Hematopoietic multipotent progenitor cell treated with erythropoietin and hydrocortisone succinate and interleukin-3 and kit ligand, for 4 days (in vitro differentiated cells): ENCODE measurements at places on chromosomes 5 and 9.

GRCh38 chr5:81718300-81718699 lies 32.6 kb downstream of the SSBP2 start:
- peak; percentile 66 for DNase-seq

GRCh38 chr5:171595801-171596231 lies 176.4 kb downstream of the FGF18 start:
- DNase-seq: peak; percentile 64

DNA sequence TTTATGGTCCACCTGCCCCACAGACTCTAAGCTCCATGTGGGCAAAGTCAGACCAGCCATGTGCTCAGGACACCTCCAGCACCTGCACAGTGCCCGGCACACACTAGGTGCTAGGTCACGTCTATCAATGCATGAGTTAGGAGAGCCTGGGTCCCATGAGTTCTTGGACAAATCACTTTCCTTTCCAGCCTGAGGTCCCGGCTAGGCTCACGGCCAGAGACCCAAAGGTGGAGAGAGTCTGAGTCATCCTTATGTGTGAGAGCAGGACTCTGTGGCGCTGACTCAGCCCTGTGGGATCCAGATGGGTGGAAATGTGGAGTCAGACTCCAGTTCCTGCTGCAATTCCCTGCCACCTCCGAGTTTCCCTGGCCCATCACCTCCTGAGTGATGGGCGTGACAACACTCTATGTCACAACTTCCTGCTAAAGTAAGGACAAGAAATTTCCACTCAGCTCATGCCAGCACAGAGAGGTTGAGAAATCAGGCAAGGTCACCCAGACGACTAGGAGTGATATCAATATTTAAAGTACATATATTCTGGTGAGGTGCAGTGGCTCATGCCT lies 2.5 kb upstream of the ST6GALNAC4 start:
- no peak for DNase-seq

- DNase-seq: peak; percentile 74
These were observed 30.5 kb upstream of the DAB2IP start for GRCh38 chr9:121620777-121621449.

GRCh38 chr9:132942541-132943182 lies 1.8 kb downstream of the TSC1 start:
- DNase-seq: no peak

- no peak for DNase-seq
These were observed 215.7 kb downstream of the ARL15 start for GRCh38 chr5:54094706-54095105.

DNA sequence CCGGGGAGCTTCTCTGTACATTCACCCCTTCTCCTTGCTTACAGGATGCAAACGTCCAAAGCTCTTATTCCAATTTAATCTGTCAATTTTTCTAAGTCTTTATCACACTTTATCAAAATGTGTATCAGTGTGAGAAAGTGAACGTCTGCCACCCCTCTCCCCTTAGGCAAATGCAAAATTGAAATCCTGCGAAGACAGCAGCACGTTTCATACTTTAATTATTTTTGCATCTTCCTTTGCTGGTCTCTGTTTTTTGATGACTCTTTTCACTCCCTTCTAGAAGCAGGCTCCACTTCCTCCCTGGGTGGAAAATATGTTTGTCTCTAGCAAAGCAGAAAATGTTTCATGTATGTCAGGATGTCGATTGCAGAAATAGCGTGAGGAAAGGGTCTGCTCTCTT lies 576.5 kb upstream of the BRINP1 start:
- DNase-seq: no peak

DNA sequence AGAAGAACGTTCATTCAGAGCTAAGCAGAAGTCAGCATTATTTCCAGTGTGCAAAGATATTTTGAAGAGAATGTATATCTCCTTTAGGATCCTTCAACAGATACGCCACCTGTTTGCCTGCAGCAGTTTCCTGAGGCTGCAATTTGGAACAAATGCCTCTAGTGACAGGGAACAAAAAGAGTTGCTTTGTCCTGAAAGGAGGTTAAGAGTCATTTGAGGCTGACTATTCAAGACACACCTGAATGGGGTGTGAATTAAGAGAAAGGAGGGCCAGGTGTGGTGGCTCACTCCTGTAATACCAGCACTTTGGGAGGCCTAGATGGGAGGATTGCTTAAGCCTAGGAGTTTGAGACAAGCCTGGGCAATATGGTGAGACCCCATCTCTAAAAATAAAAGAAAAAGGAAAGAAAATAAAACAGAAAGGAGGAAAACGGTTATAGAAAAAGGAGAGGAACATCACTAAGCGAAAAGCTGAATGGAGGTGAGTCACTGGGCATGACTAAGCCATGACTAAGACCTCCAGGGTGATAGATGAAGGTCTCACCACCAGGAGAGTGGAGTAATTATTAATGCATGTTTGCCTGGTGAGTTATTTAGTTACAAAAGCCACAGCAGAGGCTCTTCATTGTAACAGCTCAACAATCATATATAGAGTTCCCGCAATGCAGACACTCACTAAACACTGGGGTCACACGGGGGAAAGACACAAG lies 255.2 kb upstream of the TNC start:
- DNase-seq: no peak

GRCh38 chr5:149344151-149344550 lies 1.1 kb upstream of the GRPEL2 start:
- DNase-seq: no peak

DNA sequence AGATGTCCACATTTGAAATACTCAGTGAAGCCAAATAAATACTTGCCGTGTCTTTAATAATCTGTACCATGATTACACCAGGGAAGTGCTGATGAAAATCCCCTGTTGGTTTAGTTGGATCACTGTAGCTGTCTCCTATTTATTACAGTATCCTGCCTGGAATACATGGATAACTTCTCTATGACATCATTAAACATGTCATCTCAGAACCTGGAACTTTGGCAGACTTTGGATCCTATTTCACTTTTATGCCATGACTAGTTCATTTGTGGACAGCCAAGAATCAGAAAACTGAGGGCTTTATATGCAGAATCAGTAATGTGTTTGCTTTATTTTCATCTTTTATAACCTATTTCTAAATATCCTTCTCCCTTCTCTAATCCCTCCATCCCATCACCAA lies at the start of gene TXNDC8:
Gene TXNDC8 (minus strand): TSS at position 137 of the 400 bp plus-strand sequence.
- no peak for DNase-seq

- no peak for DNase-seq
These were observed 24.4 kb downstream of the SMARCA2 start for GRCh38 chr9:2039294-2040180.

DNA sequence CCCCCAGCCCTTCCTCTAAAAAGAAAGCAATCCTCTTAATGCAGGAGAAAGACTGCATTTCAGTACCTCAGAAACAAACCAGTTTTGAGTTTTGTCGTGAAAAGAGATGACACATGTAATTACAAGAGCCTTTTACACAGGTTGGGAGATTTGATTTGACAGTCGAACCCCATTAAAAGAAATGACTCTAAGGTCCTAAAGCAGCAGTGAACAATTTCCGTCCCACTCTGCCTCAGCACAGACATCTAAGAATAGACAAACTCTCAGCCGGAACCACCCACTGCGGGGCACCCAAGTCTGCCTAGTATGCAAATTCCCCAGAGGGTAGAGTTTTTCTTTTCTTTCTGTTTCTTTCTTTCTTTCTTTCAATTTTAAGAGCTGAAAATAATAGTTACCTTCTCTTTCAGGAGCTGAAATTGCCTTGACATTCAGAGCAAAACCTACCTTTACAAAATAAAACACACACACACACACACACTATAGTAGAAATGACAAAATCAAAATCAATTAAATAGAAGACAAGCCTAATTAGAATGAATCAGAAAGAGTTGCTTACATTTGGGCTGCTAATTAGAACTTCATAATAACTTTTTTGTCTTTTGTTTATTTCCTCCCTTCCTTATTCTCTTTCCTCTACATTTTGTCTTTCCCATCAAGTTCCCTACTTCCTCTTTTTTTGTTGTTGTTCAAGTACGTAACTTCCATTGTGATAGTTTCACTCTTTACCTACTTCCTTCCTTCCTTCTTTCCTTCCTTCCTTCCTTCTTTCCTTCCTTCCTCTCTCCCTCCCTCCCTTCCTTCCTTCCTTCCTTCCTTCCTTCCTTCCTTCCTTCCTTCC lies 65.1 kb downstream of the BASP1 start:
- DNase-seq: peak; percentile 8

- no peak for DNase-seq
These were observed 6.5 kb downstream of the OR13C8 start for GRCh38 chr9:104575456-104575855.

DNA sequence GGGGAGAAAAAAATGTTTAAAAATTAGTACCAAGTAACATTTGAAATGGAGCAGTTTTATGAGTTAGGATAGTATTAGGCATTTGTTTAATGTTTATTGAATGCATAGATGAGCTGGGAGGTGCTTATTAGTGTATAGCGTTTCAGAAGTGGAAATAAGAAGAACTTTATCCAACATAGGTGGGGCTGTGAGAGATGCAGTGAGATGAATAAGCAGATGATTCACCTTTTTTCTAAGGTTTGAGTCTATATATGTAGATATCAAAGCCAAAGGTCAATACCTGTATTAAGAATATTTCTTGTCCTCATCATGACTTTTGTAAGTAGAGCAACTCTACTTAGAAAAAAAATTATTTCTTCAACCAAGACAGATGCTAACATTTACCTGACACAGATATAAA lies 54.6 kb upstream of the POU4F3 start:
- no peak for DNase-seq

DNA sequence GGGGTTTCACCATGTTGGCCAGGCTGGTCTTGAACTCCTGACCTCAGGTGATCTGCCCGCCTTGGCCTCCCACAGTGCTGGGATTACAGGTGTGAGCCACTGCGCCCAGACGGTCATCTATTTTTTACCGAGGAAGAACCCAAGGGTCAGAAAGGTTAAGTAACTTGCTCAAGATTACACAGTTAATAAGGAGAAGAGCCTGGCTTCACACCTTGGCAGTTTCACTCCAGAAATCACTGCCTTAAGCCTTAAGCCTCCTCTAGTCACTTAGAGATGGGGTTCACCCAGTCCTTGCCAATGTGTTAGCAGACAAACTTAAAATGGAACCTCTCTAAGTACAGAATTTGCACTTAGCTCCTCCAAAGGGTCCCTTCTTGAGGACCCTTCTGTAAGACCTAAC lies 116.3 kb downstream of the PTTG1 start:
- no peak for DNase-seq

- peak; percentile 23 for DNase-seq
These were observed 11.9 kb upstream of the GM2A start for GRCh38 chr5:151240924-151241635.

- DNase-seq: no peak
These were observed 25.1 kb downstream of the PAEP start for GRCh38 chr9:135586601-135587109.

DNA sequence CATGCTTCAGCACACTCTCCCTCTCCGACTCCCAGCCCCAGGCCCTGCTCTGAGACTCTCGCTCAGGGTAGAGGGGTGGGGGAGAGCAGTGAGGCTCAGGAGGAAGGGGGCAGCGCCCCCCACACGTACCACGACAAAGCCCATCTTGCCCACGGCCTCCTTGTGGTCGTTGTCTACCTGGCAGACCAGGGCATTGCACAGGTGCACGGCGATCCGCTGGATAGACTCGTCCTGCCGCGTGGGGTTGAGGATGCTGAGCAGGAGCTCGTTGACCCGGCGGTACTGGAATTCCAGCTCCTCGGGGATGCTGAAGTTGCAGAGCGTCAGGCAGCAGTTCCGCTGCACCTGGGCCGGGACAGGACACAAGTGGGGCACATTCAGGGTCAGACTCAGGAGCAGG lies 18.5 kb upstream of the ZDHHC12 start:
- DNase-seq: no peak

DNA sequence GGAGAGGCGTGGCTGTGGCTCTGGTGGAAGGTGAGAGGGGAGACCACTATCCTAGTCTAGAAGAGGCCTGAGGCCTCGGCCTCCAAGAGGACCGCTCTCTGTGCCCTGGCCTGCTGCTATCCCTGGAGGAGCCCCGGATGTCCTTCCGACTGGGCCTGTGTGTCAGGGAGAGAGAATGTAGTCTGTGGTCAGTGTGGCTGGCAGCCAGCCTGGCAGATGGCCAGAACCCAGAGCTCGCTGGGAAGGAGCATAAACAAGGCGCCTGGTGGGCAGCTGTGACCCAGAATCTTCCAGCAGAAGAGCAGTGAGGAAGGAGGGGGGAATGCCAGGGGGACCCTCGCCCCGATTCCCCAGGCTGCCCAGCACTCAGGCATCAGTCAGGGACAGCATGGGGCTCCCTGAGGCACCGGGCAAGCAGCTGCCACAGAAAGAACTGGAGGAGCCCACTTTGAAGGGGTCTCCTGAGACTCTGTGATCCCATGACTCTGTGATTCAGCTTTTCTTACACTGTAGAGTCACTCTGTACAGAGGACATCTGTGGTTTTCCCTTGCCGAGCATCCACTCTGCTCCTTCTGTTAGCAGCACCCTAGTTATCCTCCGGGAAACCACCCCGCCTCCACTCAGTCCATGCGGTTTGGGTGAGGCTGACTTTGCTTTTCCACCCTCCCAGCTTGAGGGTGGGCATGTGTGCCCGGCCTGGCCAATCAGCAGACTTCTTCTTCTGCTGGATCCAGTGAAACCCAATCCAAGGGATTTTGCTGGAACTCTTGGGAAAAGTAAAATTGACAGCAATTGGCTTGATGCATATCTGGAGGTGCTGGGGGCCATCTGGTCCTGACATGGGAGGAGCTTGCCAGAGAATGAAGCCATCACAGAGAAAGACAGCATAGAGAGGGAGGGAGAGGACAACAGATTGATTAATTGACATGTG lies 46.2 kb upstream of the PWWP2A start:
- peak; percentile 73 for DNase-seq

- no peak for DNase-seq
These were observed 4.4 kb upstream of the DIAPH1 start for GRCh38 chr5:141623186-141623585.

DNA sequence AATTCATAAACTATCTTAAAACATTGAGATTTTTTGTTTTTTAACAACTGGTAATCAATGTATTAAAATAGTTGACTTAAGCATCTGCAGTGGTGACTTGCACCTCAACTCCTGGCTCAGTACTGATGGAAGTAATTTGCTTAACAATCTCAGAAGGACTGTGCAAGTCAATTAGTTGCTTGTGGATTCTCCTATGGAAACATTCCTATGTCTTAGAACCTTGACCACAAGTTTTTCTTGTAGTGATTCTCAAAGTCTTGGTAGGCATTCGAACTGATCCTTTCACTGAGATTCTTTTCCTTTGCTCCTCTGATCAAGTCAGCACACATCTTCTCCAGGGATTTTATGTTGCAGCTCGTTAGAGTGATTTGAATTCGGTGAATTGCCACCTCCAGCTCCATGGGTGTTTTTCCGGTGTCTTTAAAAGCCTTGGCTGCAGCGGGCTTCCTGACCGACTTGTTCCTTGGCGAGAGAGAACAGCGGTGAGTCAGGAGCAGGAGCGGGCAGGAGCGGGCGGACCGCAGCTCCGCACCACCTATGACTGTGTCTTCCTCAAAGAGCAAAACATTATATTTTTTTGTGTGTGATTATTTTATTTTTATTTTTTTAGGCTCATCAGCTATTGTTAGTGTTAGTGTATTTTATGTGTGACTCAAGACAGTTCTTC lies 21.1 kb downstream of the HMGXB3 start:
- DNase-seq: no peak

GRCh38 chr9:81391457-81391825 lies 297.9 kb downstream of the TLE1 start:
- no peak for DNase-seq

- DNase-seq: peak; percentile 77
These were observed 44.5 kb upstream of the NR5A1 start for GRCh38 chr9:124551472-124552272.

- DNase-seq: peak; percentile 44
These were observed 18.5 kb upstream of the EXOC3 start for GRCh38 chr5:424301-425110.
